ENCODE measurements at places on chromosomes 5 and 9.

DNA sequence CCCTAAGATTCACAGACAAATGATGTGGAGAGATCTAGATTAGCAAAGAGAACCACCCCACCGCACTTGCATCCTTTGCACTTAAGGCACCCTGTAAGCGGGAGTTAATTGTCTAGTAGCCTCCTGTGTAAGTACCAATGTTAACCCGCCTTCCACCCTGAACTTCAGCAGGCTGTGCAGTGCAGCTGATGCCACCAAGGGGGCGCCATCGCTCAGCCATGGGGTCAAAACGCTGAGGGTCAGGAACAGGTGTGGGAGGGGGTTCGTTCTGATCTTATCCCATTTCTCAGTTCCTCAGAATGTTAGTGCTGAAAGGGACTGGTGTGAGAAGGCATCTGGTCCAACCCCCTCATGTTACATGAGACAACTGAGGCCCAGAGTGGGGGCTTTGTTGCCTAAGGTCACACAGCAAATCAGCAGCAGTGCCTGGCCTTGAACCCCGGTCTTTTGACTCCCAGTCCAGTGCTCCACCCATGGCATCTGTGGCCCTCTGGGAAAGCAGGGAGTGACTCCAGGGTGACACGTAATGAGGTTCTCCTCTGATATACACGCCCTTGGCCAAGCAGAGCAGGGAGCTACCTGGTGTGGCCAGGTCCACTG, 57.3 kb downstream of the CYFIP2 start:
- no peak for DNase-seq

GRCh38 chr5:83204651-83205050, 127.3 kb downstream of the XRCC4 start:
- no peak for DNase-seq

DNA sequence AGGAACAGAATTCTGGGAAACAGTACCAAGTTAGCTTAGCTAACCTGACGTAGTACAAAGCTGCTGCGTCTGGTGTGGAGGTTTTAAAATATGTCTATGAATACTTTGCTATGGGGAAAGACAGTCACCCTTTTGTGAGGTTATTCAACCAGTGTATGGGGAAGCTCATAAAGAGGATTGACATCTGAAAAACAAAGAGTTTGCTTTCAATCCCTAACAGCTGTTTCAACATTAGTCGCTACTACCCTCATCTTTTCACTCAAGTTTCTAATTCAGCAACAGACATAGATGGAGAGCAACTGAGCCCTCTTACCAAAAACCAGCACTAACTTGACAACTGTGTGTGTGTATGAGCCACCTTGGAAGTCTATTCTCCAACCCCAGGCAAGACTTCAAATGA, 7.8 kb upstream of the MSANTD3 start:
- no peak for DNase-seq

GRCh38 chr5:79934681-79935080, 56.4 kb downstream of the MTX3 start:
- DNase-seq = no peak

- no peak for DNase-seq
Measured at GRCh38 chr5:39605588-39606575, 181.1 kb upstream of the DAB2 start.

DNA sequence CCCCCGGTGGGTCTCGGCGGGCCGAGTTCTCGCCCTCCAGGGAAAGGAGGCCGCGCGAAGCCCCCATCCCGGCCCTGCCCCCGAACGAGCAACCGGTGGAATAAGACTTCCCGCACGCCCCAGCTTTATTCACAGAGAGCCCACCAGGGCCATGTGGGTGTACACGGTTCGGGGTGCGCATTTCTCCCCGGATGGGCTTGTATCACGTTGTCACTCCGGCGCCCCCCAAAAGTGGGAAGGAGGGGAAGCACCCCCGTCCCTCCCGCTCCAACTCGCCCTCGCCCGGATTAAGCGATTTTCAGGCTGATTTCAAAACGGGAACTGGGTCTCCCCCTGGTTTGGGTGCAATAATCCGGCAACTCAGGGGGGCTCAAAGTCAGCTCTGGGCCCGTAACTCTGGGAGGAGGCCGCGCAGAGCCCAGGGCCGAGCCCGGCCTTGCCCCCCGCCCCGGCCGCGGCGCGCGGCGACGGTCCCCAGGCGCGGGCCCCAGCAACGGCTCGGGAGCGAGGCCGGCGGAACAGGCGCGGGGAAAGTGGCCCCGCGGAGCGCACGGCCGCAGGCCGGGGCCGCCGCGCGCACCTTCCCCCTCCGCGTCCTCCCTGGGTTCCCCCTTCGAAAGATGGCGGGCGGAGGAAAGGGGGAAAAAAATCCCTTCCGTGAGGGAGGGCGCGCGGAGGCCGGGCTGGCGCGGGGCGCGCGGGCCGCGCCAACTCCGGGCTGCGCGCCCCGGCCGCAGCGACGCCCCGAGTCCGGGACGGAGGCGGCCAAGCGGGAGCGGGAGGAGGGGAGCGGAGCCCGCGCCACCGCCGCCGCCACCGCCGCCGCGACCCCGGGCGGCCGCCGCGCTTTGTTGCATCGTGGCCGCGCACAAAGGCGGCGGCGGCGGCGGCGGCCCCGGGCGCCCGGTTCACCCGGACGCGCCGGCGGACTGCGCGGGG, 644 bp downstream of the BRD3 start:
- no peak for DNase-seq

DNA sequence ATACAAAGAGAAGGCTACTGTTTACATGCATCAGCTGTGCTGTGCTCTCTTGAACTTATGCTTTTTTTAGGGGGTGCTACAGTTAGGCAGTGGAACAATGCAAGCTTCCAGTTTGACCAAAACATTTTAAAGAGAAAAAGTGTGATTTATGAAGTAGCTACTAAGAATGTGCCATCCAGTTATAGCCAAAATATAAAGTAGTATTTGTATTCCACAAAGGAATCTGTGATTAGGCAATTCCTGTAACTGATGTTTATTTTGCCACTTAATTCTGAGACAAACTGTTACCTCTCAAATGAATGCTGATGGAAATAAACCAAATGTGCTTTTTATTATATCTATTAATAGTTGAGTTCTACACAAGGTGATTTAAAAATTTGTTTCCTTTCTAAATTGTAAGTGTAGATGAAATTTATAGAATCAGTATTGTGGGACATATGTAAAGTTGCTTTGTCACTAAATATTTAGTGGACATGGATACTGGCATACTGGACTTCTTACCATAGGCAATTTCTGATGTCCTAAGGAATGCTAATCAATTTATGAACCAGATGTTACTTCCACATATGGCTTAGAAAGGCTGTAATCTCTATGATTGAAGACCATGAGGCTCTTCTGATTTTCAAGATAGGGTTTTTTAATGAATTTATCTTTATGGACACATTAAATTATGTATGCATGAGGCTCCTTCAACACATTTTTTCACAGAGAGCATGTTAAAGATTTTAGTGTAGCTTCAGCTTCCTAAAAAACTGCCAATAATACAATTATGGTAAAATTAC, 410.2 kb downstream of the PRR16 start:
- DNase-seq = no peak

GRCh38 chr9:37905131-37905505, 1.2 kb upstream of the SLC25A51 start:
- DNase-seq = no peak

- DNase-seq = no peak
Measured at GRCh38 chr5:67082941-67083340, 113.7 kb downstream of the CD180 start.

DNA sequence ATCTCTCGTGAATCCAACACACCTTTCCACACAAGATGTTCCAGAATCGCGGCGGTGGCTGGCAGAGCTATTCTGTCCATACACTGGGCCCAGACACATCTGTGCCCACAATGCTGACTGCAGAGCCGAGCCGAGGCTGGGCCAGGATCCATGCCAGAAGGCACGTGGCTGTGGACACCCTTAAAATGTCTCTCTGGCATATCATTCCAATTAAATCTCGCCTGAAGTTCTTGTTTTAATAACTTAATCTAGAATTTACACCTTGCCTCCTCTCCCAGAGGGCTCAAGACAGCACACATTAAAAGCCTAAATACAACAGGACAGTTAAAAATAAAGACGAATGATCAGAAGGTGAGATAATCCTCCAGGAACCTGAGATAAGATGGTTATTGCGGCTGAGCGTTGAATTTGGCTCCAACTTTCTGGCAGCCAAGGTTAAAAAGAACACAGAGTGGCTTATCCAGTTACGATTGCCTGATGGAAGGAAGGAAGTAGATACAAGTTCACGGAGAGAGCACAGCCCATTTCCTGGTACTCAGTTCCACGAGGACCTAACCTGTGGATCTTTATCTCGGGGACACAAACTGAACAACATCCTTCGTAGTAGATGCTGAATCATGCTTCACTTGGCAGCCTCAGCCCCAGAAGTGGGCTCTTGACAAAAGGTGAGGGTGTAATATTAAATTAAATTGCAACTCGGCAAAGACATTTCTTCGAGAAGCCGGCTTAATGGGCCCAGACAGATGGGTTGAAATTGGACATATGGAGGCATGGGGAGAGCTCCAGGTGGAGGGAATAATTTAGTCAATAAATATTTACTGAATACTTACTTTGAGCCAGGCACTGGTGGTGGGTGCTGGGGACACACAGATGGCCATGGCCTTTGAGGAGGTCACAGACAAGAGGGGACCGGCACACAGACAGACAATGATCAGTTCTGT, 86.0 kb upstream of the TBC1D2 start:
- no peak for DNase-seq

DNA sequence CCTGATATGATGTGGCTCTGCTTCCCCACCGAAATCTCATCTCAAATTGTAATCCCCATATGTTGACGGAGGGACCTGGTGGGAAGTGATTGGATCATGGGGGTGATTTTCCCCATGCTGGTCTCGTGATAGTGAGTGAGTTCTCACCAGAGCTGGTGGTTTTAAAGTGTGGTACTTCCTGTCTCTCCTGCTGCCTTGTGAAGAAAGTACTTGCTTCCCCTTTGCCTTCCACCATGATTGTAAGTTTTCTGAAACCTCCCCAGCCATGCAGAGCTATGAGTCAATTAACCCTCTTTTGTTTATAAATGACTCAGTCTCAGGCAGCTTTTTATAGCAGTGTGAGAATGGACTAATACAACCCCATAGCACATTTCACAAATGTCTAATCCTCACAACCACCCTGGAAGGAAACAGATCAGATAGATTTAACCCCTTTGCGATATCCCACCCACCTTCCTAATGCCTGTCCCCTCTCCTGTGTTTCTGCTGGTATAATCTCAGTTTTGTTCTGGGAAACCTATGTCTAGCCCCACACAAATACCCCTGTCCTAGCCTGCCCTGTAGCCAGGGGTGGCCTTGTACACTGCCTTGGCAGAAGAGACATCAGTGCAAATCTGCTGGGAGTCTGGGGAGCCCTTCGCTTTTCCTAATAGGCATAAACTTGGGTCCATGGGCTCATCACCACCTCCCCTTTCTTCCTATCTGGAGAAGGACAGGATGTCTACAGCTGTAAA, 157.0 kb upstream of the RAI14 start:
- DNase-seq = no peak

DNA sequence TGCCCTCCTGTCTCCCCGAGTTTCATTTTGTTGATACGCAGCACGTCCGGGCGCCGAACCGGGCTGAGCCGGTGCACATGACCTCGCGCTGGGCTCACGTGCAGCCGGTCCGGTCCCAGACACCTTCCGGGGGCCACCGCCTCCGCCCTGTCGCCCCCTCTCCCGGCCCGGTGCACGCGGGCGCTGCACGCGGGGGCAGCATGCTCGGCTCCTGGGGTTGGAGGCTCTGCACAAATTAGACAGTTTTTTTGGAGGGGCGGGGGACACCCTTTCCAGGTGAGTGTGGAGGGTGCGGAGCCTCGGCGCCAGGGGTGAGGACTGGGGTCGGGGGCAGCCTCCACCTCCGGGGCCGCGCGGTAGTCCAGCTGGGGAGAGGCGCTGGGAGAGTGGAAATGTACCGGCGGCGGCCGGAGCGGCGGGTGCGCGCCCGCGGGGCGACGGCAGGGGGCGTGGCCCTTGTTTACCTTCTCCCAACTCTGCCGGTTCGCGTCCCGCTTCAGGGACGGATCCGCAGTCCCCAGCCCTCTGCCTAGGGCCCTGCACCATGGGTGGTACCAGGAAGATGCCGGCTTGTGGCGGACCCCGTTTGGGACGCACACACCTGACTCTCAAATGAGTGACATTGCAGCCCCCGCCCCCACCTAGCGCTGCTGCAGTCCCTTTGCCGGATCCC, 1.1 kb downstream of the JADE2 start:
- no peak for DNase-seq

GRCh38 chr5:71623221-71623794, 36.2 kb downstream of the MCCC2 start:
- DNase-seq = no peak

DNA sequence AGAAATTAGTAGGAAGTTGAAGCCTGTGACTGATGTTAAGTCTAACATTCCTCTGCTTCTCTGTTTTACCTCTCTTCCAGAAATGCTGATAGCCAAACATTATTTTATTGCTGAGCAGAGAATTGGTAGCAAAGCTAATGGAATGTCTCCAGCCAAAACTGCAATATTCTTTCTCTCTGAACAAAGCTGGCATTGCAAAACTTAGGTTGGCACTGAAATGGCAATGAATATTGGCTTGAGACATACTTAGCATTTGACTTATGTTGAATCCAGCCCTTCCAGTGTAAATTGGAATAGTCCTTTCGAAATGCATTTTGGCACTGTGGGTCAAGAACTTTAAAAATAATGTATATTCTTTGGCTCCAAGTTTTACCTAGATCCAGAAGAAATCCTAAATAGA, 21.1 kb downstream of the FAF2 start:
- DNase-seq = no peak

DNA sequence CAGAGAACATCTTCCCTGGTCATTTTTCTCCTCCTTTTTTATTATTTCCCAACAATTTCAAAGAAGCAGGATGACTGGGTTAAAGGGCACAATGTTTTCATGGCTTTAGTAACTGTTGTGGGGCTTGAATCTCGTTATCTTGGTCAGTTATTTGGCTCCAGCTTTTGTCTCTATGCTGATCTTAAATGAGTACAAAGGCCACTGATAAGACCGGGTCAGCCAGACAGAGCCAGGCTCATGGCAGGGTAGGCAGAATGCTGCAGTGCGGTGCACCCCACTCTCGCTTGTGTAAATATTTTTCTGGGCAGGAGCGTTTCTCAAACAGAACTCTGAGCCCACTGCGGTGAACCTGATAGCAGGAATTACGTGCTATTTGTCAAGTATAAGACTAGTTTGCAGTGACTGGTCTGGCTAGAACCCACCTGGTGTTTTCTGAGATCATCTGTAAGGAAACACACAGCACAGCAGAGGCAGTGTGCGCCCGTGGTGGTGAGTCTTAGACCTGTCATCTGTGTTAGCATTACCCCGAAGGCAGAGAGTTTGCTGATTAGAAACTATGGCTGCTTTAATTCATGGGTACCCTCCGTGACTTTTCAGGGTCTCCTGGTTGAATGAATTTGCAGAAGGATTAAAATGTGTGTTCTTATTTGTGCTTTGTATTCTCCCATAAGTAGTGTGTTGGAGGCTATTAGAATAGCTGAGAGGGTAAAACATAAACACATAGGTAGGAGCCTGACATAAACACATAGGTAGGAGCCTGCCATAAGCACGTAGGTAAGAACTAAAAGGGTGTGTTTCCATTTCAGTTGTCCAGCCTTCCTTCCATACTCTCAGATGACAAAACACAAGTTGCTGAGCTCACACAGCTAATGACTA, 158.6 kb upstream of the DMRT1 start:
- DNase-seq = no peak
